Progenitor cell of endocrine pancreas (in vitro differentiated cells): ENCODE measurements at places on chromosomes 13 and 19.

DNA sequence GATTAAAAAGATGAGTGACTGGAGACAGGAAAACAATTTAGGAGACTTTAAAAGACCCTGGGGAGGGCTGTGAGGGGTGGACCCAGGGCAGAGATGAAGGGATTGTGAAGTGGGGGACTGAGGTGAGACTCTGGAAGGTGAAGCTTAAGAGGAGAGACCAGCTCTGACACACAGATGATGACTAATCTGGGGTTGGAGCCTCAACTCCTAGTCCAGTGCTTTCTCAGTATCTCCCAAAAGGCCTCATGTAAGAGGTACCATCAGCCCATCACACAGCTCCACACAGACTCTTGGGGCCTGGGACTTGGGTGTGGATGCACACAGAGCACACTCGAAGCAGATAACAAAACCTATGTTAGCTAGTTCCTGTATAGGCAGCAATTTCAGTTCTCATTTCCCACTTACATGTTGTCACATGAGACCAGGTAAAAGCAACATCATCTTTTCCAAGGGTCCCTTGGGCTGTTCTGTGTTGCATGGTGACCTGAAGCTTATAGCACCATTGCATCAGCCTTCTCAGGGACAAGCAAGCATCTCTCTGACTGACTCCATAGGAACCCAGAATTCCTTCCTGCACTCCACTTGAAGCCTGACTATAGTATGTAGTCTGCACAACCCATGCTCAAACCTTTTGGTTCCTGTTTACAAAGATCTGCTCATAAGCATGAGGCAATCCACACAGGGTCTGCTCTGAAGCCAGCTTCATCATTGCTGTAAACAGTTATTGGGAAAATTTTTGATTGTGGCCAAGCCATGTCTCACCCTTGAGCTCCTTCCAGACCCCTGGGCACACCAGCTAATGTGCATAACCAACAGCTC is 88.6 kb upstream of the MYCBP2 start:
- H3K27ac ChIP-seq = no peak overlapping the region
- peaks cover 3% of the 10 kb centered on the region for H3K4me1 ChIP-seq
- DNase-seq = no peak
- no peaks in the 10 kb centered on the region for H3K36me3 ChIP-seq
- H3K27me3 ChIP-seq = no peaks in the 10 kb centered on the region

- H3K4me1 ChIP-seq = no peaks in the 10 kb centered on the region
- H3K36me3 ChIP-seq = peaks cover 13% of the 10 kb centered on the region
- H3K27ac ChIP-seq = no peak overlapping the region
- no peaks in the 10 kb centered on the region for H3K27me3 ChIP-seq
Measured at GRCh38 chr13:46008631-46009030, 43.9 kb downstream of the ZC3H13 start.

- peaks cover 11% of the 10 kb centered on the region for H3K4me1 ChIP-seq
- peaks cover 65% of the 10 kb centered on the region for H3K27me3 ChIP-seq
- H3K27ac ChIP-seq = peak within 1 kb of the TSS; percentile 86
- no peaks in the 10 kb centered on the region for H3K36me3 ChIP-seq
- no peak for DNase-seq
- peak within 1 kb of the TSS; percentile 77 for H3K4me3 ChIP-seq
Measured at GRCh38 chr19:44748426-44749254, at the start of gene BCL3. BCL3 (plus strand) TSS chr19:44748708; CDS start chr19:44748791, 83 bp downstream.

DNA sequence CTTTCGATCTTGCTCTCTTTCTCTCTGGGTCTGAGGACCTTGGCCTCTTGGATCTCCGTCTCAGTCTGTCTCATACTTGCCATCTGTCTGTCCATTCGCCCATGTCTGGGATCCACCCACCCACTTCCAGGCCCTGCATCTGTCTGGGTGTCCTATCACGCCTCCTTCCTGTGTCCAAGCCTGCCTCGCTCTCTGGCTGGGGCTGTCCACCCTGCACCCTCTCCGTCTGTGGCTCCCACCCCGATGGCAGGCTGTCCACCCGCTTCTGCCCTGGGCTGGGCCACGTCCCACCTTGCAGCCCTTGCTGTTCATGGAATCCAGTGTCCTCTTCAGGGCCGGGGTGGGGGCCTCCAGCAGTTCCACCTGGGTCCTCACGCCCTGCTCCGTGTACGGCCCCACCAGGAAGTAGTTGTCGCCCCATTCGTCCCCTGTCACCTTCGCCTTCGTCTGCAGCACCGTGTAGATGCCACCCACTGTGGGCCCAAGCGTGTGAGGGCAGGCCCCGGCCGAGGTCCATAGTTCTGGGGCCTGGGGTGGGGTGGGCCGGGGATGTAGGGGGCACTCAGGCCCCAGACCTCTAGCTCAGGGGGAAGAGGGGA is 2.0 kb downstream of the GYS1 start:
- peaks cover 18% of the 10 kb centered on the region for H3K4me1 ChIP-seq
- peaks cover 10% of the 10 kb centered on the region for H3K36me3 ChIP-seq
- no peak overlapping the region for H3K4me3 ChIP-seq
- no peak overlapping the region for H3K27ac ChIP-seq
- no peak for DNase-seq

DNA sequence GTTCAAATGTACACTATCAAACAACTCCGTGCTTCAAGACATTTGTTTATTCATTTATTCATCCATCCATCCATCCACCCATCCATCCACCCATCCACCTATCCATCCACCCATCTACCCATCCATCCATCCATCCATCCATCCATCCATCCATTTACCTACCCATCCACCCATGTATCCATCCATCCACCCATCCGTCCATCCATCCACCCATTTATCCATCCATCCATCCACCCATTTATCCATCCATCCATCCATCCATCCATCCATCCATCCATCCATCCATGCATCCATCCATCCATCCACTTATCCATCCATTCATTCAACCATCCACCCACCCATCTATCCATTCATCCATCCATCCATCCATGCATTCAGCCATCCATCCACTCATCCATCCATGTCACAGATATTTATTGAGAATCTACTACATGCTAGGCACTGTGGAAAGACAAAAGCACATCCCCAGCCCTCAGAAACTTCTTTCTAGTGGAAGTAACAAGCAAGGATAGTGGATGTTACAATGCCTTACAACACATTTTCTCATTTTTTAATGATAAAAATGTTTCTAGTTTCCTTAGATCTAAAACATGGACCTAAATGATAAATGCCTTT is 237.6 kb downstream of the ZNF536 start:
- no peak for DNase-seq
- peaks cover 24% of the 10 kb centered on the region for H3K27me3 ChIP-seq
- H3K36me3 ChIP-seq = no peaks in the 10 kb centered on the region
- no peaks in the 10 kb centered on the region for H3K4me1 ChIP-seq

DNA sequence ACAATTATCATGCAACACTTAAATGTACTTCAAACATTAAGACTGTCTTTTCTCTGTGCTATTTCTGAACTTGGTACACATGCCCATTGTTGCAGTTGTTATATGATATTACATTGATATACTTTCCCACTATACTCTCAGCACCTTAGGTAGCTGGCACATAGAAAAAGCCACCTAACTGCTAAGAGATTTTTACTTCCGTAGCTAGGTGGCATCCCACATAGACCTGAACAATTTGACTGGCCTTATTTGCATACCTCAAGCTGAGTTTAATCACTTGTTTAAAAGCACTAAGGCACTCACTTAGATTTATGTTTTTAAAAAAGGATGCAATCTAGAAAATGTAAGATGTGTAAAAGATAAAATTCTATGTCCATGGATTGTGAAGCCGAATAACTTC is 194.2 kb downstream of the POU4F1 start:
- H3K27me3 ChIP-seq = peaks cover 5% of the 10 kb centered on the region
- H3K36me3 ChIP-seq = no peaks in the 10 kb centered on the region
- no peak overlapping the region for H3K4me3 ChIP-seq
- no peak for DNase-seq

- no peak overlapping the region for H3K27ac ChIP-seq
- no peak overlapping the region for H3K4me3 ChIP-seq
- H3K27me3 ChIP-seq = no peaks in the 10 kb centered on the region
- no peaks in the 10 kb centered on the region for H3K36me3 ChIP-seq
Measured at GRCh38 chr13:83515268-83516015, 366.8 kb downstream of the SLITRK1 start.

DNA sequence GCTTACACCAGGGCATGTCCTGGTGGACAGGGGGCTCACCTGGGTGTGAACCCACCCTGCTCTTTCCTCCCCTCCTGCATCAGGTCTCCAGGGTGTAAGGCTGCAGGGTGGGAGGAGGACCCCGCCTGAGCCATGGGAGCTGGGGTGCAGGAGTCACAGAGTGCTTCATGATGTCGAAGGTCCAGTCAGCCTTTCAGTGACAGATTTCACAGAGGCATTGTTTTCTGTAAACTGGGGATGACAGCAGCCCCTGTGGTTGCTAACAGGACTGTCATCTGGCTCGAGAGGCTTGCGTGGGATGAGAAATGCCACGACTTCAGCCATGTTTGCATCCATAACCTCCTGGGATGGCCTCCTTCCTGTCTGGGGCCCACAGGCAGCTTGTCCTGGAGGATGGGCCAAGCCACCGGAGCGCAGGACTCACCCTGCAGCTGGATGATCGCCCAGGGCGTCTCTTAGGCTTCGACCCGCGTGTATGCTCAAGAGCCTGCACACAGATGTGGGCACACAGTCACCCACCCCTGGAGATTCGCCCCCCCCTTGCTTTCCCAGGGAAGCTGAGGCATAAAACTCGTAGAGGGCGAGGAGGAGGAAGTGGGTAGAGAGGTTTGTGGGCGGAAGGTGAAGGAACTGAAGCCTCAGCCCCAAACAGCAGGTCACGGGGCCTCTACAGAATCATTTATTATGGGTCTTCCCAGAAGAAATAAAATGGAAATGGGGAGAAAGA is 4.9 kb downstream of the NANOS3 start:
- peaks cover 3% of the 10 kb centered on the region for H3K4me1 ChIP-seq
- H3K4me3 ChIP-seq = no peak overlapping the region
- H3K27me3 ChIP-seq = no peaks in the 10 kb centered on the region
- H3K27ac ChIP-seq = peak overlapping the region; percentile 16

DNA sequence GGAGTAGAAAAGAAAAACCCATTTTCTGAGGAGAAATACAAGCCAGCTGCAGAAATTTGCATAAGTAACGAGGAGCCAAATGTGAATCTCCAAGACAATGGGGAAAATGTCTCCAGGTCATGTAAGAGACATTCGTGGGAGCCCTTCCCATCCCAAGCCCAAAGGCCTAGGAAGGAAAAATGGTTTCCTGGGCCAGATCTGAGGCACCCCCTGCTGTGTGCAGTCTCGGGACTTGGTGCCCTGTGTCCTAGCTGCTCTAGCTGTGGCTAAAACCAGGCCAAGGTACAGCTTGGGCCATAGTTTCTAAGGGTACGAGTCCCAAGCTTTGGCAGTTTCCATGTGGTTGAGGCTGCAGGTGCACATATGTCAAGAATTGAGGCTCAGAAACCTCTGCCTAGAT is 444.9 kb downstream of the PCDH20 start:
- H3K4me1 ChIP-seq = peaks cover 11% of the 10 kb centered on the region
- H3K27ac ChIP-seq = no peak overlapping the region
- H3K4me3 ChIP-seq = no peak overlapping the region
- no peaks in the 10 kb centered on the region for H3K27me3 ChIP-seq

- no peaks in the 10 kb centered on the region for H3K36me3 ChIP-seq
- DNase-seq = no peak
- H3K4me3 ChIP-seq = no peak overlapping the region
- H3K27ac ChIP-seq = no peak overlapping the region
- H3K4me1 ChIP-seq = no peaks in the 10 kb centered on the region
Measured at GRCh38 chr13:105848494-105848893, 687.0 kb downstream of the EFNB2 start.

- H3K36me3 ChIP-seq = no peaks in the 10 kb centered on the region
- no peak overlapping the region for H3K27ac ChIP-seq
- no peak for DNase-seq
- no peaks in the 10 kb centered on the region for H3K27me3 ChIP-seq
- H3K4me3 ChIP-seq = no peak overlapping the region
Measured at GRCh38 chr13:81591528-81592220, 1250.7 kb upstream of the SPRY2 start.

- DNase-seq = peak; percentile 84
- peaks cover 8% of the 10 kb centered on the region for H3K36me3 ChIP-seq
- peak within 1 kb of the TSS; percentile 93 for H3K4me3 ChIP-seq
- peaks cover 9% of the 10 kb centered on the region for H3K27me3 ChIP-seq
- peaks cover 10% of the 10 kb centered on the region for H3K4me1 ChIP-seq
Measured at GRCh38 chr19:34926685-34927375, at the start of gene ZNF30. ZNF30 (plus strand) TSS chr19:34926903; CDS start chr19:34929948, 3,045 bp downstream.

DNA sequence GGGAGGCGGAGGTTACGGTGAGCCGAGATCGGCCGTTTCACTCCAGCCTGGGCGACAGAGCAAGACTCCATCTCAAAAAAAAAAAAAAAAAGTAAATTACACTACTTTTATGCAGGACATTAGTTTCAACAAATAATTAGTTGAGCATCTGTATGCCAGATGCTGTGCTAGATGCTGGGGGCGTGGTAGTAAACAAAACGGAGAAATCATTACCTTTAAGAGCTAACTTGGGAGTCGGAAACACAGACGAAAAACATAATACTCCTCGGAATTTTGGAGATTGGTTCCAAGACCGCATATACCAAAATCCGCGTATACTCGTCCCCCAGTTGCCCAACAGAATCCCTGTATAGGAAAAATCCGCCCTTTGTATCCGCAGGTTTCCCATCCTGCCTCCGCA is 1.3 kb upstream of the DUS3L start:
- H3K36me3 ChIP-seq = peaks cover 12% of the 10 kb centered on the region
- DNase-seq = no peak
- H3K27ac ChIP-seq = peak overlapping the region; percentile 41
- peaks cover 6% of the 10 kb centered on the region for H3K4me1 ChIP-seq
- H3K27me3 ChIP-seq = peaks cover 3% of the 10 kb centered on the region

GRCh38 chr19:11587302-11587974 is 9.8 kb upstream of the ZNF627 start:
- no peaks in the 10 kb centered on the region for H3K4me1 ChIP-seq
- no peak overlapping the region for H3K4me3 ChIP-seq
- DNase-seq = peak; percentile 70
- H3K27me3 ChIP-seq = peaks cover 3% of the 10 kb centered on the region
- no peaks in the 10 kb centered on the region for H3K36me3 ChIP-seq

GRCh38 chr13:109333893-109334651 is 452.3 kb downstream of the IRS2 start:
- no peak overlapping the region for H3K27ac ChIP-seq
- H3K27me3 ChIP-seq = no peaks in the 10 kb centered on the region
- no peaks in the 10 kb centered on the region for H3K36me3 ChIP-seq
- H3K4me3 ChIP-seq = no peak overlapping the region
- H3K4me1 ChIP-seq = peaks cover 10% of the 10 kb centered on the region

DNA sequence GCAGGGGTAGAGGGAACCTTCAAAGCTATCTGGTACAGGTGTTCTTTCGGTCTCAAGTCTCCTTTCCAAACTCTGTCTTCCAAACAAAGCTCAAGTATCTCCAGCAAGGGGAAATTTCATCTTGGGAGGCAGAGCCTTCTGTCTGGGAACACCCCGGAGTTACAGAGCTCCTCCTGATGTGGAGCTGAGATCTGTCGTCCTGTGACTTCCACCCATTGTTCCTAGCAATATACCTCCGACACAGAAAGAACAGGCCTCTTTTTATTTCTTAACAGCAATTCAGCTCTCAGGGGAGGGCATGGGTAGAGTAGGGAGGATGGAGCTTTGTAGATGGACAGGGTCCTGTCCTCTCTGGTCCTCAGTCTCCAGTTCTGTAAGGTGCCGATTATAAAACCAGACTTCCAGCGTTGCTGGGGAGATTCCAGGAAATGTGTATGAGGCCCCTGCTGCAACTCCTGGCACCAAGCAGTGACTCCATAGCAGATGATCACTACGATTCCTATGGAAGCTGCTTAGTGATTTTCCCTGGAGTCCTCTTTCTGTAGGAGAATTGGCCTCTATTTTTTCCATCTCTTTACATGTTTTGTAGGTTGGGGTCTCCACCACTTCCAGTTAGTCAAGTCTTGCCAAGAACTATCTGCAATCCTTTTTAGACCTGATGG is 56.0 kb upstream of the ARGLU1 start:
- no peaks in the 10 kb centered on the region for H3K36me3 ChIP-seq
- DNase-seq = no peak
- H3K4me1 ChIP-seq = peaks cover 8% of the 10 kb centered on the region
- H3K4me3 ChIP-seq = no peak overlapping the region
- peaks cover 42% of the 10 kb centered on the region for H3K27me3 ChIP-seq
